ENCODE measurements at places on chromosomes 7 and 10.

- no peaks in the 10 kb centered on the region for H3K27me3 ChIP-seq
- H3K36me3 ChIP-seq, result no peaks in the 10 kb centered on the region
- H3K27ac ChIP-seq, result no peak overlapping the region
- DNase-seq, result no peak
- no peak overlapping the region for H3K4me3 ChIP-seq
These were observed 39.6 kb upstream of the EN2 start for GRCh38 chr7:155418304-155418703.

DNA sequence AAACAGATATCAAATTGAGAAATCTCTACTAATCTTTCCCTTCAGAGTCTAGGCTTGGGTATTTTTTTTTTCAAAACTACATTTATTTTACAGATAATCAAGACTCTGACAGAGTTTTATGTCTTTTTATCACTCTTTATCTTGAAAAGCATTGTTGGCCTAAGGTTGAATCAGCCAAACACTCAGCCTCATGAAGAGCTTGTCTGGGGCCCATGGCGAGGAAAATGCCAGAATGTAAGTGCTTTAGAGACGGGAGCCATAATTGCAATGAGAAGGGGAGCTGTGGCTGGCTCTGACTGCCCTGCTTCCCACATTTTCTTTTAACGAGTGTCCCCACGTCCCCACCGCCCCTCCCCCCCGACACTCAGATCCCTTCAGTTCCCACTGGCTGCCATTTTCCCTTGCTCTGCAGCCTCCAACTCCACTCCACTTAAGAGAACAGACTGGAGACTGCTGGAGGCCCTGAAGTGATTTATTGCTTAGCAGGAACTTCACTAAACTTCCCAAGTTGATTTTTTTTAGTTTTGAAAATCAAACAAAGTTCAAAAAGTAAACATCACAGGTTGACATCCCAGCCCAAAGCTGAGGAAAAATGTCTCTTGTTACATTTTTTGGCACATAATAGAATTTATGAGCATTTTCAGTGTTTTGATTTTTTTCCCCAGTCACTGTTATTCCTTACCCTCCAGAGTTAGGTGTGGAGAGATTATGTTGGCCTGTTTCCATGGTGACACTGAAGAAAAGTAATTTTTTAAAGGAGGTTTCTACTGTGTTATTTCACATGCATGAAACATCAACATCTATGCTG is 637.5 kb upstream of the GALNT17 start:
- no peaks in the 10 kb centered on the region for H3K36me3 ChIP-seq
- H3K4me3 ChIP-seq, result no peak overlapping the region
- DNase-seq, result no peak
- H3K4me1 ChIP-seq, result no peaks in the 10 kb centered on the region
- H3K27ac ChIP-seq, result no peak overlapping the region

GRCh38 chr10:71052076-71052660 is 160.2 kb upstream of the UNC5B start:
- H3K4me3 ChIP-seq, result no peak overlapping the region
- no peaks in the 10 kb centered on the region for H3K4me1 ChIP-seq
- H3K27me3 ChIP-seq, result no peaks in the 10 kb centered on the region
- no peak for DNase-seq

GRCh38 chr10:93420091-93420490 is 62.0 kb downstream of the MYOF start:
- no peak overlapping the region for H3K4me3 ChIP-seq
- peaks cover 18% of the 10 kb centered on the region for H3K4me1 ChIP-seq
- H3K36me3 ChIP-seq, result peaks cover 21% of the 10 kb centered on the region
- no peak for DNase-seq
- H3K27me3 ChIP-seq, result no peaks in the 10 kb centered on the region

DNA sequence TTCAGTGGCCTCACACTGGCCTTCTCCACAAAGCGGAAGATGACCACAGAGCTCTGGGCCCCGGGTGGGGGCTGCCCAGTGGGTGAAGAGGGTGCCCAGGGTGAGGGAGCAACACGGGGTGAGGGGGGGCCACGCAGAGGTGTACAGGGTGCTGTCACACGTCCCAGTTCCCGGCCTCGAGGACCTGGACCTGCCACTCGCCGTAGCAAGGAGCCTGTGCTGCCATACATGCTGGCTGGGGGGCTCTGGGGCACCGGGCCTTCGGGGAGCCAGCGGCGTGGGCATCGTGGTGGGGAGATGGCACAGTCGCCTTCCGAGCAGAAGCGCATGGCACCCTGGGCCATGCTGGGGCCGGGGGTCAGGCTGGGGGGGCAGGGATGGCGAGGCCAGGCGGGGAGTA is 1.9 kb downstream of the PSD start:
- no peaks in the 10 kb centered on the region for H3K36me3 ChIP-seq
- no peak overlapping the region for H3K27ac ChIP-seq
- no peak overlapping the region for H3K4me3 ChIP-seq

GRCh38 chr10:3066317-3067117 is 831 bp upstream of the PFKP start:
- peak overlapping the region; percentile 41 for H3K27ac ChIP-seq
- no peaks in the 10 kb centered on the region for H3K36me3 ChIP-seq
- peak overlapping the region; percentile 87 for H3K4me3 ChIP-seq
- no peaks in the 10 kb centered on the region for H3K27me3 ChIP-seq
- DNase-seq, result no peak
- H3K4me1 ChIP-seq, result no peaks in the 10 kb centered on the region

DNA sequence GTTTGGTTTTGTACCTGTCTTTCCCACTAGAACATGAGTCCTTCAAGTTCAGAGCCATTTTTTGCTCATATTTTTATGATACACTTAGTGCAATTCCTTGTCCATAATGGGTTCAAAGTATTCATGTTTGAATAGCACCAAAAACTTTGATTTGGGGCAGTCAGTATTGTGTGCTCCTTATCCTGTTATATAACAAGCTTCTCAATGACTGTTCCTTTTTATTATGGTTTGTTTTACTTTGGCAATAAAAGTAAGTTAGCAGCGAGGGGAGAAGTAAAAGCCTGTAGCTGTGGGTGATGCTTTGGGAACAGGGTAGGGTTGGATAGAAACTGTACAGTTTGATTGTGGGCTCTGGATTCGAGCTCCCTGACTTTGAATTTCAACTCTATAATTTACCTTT is 174.4 kb upstream of the PCLO start:
- no peak overlapping the region for H3K4me3 ChIP-seq
- H3K27ac ChIP-seq, result no peak overlapping the region
- DNase-seq, result no peak
- H3K36me3 ChIP-seq, result no peaks in the 10 kb centered on the region

GRCh38 chr10:12927896-12928295 is 73.6 kb downstream of the CCDC3 start:
- H3K36me3 ChIP-seq, result no peaks in the 10 kb centered on the region
- peaks cover 2% of the 10 kb centered on the region for H3K4me1 ChIP-seq
- DNase-seq, result no peak
- no peak overlapping the region for H3K27ac ChIP-seq

- no peak overlapping the region for H3K4me3 ChIP-seq
- no peaks in the 10 kb centered on the region for H3K27me3 ChIP-seq
- H3K36me3 ChIP-seq, result no peaks in the 10 kb centered on the region
- no peak for DNase-seq
- H3K27ac ChIP-seq, result no peak overlapping the region
- H3K4me1 ChIP-seq, result no peaks in the 10 kb centered on the region
These were observed 773.0 kb upstream of the IGFBP3 start for GRCh38 chr7:46694058-46694457.

DNA sequence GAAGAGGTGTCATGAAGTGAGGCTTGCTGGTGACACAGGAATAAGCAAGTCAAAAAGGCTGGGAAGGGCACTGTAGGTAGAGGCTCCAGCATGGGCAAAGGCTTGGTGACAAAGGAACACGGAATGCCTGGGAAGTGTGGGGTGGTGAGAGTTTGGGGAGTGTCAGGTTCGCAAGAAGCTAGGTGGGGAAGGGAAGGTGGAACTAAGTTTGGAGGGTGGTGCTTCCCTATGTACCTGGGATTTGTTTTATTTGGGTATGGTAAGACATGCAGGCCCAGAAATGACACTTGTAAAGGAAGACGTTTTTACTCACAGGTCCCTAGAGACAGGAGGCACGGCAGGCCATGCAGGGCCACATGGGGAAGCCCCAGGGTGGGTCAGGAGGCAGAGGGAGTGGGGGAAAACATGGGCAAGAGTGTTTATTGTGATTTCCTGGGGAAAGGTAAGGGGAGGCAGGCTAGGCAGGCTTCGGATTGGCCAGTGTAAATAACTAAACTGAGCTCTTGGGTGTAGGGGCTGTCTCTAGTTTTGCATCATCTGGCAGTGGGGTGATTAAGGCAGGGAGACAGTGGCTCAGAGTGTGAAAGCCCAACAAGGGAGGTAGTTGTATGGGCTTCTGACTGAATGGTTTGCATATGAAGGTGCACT is 52.1 kb downstream of the SH2D4B start:
- no peaks in the 10 kb centered on the region for H3K4me1 ChIP-seq
- no peaks in the 10 kb centered on the region for H3K27me3 ChIP-seq
- no peak for DNase-seq
- H3K4me3 ChIP-seq, result no peak overlapping the region
- no peaks in the 10 kb centered on the region for H3K36me3 ChIP-seq
- no peak overlapping the region for H3K27ac ChIP-seq

DNA sequence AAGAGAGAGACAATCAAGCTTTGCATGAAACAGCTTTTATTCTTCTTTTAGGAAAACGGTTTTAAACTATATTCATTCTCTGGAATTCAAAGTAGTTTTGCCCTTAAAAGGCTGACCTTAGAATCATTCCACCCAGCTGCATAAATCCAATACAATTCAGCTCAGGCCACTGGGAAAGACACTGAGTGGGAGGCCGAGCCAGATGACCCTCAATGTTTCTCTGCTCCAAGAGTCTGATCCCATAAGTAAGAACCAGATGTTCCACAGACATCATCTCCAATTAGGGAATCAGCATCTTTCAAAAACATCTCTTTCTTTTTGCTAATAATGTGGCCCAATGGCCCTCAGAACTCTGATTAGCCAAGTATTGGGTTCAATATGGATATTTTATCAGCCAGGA is 26.1 kb downstream of the CREB3L2 start:
- DNase-seq, result no peak
- H3K36me3 ChIP-seq, result no peaks in the 10 kb centered on the region
- no peak overlapping the region for H3K4me3 ChIP-seq

DNA sequence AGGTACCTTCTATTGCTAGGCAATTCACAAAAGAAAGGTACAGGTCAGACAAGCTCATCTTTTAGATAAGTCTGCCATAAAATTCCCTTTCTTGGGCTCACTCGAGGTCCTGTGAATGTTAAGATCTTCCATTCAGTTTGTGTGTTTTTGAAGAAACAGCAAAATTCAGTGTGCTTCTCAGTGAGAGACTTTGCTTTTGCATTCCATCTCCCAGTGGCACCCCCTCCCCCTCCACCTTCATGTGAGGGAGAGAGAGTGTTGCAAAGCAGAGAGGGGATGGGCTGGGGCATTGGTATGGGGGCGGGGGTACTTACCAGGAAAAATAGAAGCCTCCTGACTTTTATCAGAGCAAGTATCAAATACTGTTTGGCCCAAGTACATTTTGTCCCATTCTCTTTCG is 3.8 kb upstream of the TECTB start:
- DNase-seq, result no peak
- no peaks in the 10 kb centered on the region for H3K36me3 ChIP-seq
- H3K4me1 ChIP-seq, result no peaks in the 10 kb centered on the region

- H3K27ac ChIP-seq, result no peak overlapping the region
- H3K4me3 ChIP-seq, result no peak overlapping the region
These were observed 127.7 kb downstream of the ADCY1 start for GRCh38 chr7:45701701-45702510.

- H3K4me1 ChIP-seq, result peaks cover 9% of the 10 kb centered on the region
- H3K36me3 ChIP-seq, result no peaks in the 10 kb centered on the region
- H3K27ac ChIP-seq, result no peak overlapping the region
- H3K4me3 ChIP-seq, result no peak overlapping the region
- no peaks in the 10 kb centered on the region for H3K27me3 ChIP-seq
- no peak for DNase-seq
These were observed 91.1 kb upstream of the TNS3 start for GRCh38 chr7:47672977-47673381.

DNA sequence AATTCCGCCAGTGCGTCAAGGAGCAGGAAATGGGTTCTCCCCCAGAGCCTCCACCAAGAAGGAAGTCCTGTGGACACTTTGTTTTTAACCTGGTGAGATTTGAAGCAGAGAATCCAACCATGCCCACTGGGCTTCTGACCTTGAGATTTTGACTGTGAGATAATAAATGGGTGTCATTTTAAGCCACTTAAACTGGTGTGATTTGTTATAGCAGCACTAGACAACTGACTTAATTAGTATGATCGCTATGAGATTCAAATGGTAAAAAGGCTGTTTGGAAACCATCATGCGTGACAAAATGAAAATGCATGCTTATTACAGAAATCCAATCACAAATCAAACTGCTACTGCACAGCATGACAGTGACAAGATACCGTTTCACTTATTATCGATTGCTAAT is 98.0 kb downstream of the ADAM12 start:
- H3K4me3 ChIP-seq, result no peak overlapping the region
- DNase-seq, result no peak

DNA sequence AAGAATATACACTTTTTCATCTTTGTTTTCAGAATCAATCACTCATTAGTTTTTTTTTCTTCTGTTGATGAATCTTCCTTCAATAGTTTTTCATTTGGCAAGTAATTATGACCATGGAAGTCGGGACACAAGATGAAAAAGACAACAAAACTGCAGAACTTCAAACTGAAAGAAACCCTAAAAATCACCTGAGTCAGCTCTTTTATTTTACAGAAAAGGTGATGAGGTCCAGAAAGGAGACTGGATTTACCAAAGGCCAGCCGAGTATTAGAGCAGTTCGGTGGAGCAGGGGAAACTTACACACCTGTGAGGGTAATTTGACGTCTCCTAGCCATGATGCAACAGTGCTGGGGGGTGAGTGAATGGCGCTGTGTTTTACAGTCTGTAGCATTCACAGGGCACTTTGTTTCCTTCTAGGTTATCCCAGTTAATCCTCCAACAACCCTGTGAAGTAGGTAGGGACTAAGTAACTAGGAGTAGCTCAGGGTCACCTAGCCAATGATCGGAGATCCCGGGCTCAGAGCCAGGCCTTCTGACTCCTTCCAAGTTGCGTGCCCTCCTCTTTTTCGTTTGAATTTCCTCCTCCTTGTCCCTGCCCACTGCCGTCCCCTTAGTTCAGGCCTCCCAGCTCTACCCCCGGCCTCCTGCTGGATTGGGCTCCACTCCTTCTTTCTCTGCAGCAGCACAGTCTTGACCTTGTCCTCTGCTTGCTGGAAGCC is 14.0 kb downstream of the RBM20 start:
- no peak overlapping the region for H3K4me3 ChIP-seq
- no peaks in the 10 kb centered on the region for H3K27me3 ChIP-seq
- H3K27ac ChIP-seq, result peak overlapping the region; percentile 9
- H3K4me1 ChIP-seq, result no peaks in the 10 kb centered on the region

DNA sequence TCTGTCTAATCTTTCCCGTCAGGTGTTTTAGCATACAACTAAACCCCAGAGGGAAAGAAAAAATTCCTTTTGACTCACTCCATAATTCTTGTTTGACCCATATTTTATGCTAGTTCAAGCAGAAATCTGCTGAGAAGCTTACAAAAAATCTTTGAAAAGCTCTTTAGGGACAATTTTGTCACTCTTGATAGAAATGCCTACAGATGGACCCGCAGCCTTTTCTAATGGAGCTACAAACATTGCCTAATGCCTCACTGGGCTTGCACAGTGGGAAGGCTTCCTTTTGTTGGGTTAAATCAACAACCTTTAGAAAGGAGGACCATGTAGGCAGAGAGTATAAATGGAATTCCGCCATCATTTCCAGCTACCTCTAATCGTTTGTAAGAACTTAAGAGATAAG is 344.5 kb downstream of the PCLO start:
- no peak overlapping the region for H3K4me3 ChIP-seq
- no peaks in the 10 kb centered on the region for H3K36me3 ChIP-seq
- DNase-seq, result no peak
- no peak overlapping the region for H3K27ac ChIP-seq

Measured in ascending aorta (tissue), 2 donors.